ENCODE measurements at places on chromosomes 3 and 15.

DNA sequence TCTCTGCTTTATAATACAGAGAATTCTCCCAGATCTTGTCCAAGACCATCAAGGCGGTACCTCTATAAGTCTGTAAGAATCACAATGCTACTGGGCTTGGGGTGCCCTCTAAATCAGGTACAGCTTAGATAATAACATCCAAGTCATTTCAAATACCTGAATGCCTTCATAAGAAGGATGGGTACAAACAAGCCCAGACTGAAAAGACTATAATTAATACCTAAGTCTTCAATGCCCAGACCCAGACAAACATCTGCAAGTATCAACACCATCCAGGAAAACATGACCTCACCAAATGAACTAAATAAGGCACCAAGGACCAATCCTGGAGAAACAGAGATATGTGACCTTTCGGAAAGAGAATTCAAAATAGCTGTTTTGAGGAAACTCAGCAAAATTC is 65.9 kb downstream of the ZMAT3 start:
- no peak for DNase-seq

DNA sequence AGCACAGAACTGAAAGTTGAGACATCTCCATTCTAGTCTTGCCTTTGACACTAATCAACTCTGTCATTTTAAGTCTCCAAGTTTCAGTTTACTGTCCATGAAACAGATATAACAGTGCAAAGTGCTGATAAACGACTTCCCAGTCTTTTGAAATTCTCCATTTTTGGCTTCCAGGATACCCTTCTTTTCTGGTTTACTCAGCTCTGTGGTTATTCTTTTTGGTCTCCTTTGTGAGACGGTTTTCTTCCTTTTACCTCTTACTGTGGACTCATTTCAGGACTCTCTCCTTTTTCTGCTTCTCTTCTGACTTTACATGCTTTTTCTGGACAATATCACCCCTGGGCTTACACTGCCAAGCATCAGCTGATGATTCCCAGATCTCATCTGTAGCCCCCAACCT is 18.9 kb downstream of the SST start:
- DNase-seq: no peak

DNA sequence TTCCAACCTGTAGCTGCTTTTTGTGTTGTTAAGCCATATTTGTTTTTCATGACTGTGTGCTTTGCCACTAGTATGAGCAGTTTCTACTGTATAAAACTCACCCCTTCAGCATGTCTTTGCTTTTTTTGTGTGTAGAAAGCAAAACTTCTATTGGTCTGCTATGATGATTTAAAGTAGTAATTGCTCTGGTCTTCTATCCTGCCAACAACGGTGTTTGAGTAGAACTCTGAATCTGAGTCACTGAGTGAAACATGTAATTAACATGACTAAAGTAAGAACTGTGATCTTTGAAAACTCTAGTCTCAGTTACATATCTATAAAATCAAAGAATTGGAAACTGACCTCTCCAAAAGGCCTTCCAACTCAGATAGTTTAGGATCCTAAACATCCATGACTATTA is 133.6 kb downstream of the TPRG1 start:
- no peak for DNase-seq

DNA sequence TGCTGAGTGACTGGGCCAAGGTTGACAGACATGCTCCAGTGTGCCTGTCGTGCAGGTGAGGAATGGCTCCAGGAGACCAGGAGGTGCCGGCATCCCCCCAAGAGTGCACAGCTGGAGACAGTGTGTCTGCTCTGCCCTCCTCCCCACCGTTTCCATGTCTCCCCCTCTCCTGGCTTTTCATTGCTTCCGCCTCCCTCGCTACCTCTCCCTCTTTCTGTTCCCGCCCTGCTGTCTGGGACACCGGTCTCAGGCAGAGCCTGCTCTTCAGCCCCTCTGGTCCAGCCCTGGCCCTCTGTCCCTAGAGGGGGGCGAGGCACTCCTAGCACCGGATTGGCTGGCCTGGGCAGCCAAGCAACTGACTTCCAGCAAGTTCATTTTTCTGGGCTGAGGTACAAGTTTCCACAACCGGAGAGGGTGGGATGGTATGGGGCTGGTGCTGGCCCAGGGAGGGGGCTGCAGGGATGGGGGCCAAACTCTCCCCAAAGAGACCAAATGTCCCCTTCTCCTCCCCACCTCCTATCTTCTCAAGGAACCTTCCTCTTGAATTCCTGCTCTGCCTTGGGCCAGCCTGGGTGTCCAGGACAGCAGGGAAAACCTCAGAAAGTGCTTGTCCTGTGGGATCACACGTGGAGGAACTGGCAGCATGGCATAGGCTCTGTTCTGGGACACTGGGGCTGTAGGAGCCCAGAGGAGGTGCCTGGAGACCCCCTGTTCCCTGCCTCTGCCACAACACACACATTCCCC is 32.6 kb downstream of the PRKCD start:
- DNase-seq: no peak

GRCh38 chr3:123201223-123201556 is 553 bp upstream of the SEC22A start:
- DNase-seq: no peak

- no peak for DNase-seq
These were observed 38.1 kb downstream of the TRAK1 start for GRCh38 chr3:42129014-42129953.

DNA sequence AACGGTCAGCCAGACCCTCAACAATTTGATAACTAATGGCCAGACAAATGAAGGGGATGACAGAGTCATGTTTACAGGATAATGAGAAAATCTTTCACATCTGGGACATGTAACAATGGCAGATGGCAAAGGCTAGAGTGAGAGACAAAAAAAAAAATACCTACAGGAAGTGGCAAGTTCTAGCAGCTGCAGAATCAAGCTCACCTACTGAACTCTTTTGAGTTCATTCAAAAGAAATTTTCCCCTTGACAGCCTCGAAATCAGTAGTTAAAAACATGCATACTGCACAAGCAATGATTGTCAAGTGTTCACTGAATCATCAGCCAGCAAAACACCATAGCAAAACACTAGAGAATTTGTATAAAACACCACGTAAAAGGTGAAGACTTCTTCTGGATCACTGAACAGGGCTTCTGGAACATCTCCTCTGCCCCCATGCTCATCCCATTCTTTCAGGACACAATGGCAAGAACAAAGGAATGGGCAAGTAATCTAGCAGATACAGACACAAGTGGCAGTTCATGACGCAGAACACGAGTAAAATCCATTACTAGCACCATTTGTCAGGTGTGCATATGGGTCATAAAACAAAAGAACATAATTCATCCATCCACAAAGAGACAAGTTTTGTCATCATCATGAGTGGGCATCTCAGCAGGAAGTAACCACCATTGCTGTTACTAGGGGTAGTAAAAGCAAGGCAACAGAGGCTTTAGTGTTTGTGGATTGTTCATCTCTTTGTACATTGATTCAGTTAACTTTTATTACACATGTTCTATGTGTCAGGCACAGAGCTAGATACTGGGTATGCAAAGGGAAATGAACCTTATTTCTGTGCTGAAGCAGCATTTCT is 13.8 kb upstream of the KCNMB2 start:
- DNase-seq: no peak

GRCh38 chr3:61601831-61602230 is 40.5 kb downstream of the PTPRG start:
- DNase-seq: no peak

DNA sequence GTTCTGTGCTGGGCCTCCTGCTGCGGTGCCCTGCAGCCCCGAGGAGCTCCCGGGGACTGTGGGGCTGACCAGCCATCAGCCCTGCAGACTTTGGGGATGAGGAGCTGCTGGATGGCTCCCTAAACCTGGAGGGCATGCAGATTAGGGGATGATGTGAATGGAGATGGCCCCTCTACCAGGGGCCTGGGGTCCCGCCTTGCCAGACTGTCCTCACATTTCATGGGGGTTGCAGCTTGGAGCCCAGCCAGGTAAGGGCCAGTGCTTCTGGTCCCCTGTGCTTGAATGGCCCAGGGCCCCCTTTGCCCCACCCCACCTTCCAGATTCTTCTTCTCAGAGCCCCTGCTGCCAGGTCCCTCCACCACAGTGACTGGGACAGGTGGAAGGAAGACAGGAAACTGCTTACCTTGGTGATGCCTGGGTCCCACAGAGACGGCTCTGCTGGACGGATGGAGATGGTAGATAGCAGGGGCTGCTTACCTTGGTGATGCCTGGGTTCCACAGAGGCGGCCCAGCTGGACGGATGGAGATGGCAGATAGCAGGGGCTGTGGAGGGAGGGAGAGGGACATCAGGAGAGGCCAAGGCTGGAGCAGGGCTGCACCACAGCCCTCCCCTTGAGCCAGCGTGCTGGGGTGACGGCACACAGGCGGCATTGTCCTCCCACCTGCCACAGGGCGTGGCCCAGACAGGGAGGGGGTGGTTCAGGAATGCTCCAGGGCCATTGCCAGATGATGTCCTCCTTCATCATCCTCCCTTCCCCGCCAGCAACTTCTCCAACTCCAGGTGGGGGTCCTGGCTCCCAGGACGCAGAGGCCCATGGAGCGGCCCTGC is at the start of gene SPTBN5:
Gene SPTBN5, minus strand, starts transcription at position 632 of the 829 bp plus-strand sequence. Its CDS starts 556 bp downstream, at position 76.
- DNase-seq: no peak

GRCh38 chr3:153369561-153370374 is 207.7 kb downstream of the RAP2B start:
- DNase-seq: no peak

DNA sequence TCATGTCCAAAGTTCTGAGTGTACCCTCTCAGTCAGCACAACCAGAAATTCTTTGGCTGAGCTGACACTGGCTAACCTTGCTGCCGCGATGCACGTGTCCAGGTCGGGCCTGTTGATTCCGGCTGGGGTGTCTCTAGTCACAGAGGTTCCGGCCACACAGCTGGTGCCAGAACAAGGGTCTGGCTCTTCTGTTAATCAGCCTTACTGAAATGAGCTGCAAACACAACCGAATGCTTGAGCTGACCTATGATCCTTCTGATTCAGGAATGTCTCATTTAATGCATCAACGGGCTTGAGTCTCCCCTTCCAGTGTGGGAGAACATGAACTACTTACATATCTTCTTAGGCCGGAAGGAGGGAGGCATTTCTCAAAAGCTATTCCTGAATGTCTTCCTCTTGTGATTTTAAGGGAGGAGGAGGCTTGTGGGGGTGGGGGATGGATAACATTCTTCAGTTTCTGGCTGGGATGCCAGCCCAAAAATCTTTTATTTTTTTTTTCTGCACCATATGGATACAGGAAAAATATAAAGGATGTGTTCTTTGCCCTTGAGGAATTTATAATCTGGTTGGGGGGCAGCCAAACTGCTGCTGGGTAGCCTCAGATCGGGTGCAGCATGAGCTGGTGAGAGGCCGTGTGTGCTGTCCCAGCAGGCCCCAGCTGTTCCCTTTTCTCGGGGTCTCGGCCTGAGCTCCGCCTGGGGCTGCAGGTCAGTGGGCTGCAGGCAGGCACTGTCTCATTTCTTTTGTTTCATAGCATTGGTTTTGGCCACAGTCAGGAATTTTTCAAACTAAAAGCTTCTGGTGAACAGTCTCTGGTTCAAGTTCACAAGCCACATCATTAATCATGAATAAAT is 319.1 kb upstream of the TBL1XR1 start:
- DNase-seq: no peak

- DNase-seq: no peak
These were observed 2.1 kb downstream of the TRANK1 start for GRCh38 chr3:36942638-36943248.

DNA sequence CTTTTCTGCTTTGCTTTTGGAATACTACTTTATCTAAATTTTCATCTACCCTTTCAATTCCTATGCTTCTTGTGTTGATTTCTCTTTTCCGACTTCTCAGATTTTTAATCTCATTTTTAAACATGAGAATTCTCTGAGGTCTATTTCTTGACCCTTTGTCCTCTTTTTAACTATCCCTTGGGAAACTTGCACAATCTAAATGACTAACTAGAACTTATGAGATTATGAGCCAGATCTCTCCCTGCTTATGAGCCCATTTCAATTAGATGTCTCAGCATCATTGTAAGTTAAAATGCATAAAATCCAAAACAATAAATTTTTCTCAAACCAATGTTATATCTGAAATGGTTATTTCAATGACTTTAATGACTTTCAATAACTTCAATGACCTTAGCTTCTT is 296.9 kb upstream of the AGTR1 start:
- no peak for DNase-seq
